ENCODE measurements at places on chromosomes 11 and 22.

DNA sequence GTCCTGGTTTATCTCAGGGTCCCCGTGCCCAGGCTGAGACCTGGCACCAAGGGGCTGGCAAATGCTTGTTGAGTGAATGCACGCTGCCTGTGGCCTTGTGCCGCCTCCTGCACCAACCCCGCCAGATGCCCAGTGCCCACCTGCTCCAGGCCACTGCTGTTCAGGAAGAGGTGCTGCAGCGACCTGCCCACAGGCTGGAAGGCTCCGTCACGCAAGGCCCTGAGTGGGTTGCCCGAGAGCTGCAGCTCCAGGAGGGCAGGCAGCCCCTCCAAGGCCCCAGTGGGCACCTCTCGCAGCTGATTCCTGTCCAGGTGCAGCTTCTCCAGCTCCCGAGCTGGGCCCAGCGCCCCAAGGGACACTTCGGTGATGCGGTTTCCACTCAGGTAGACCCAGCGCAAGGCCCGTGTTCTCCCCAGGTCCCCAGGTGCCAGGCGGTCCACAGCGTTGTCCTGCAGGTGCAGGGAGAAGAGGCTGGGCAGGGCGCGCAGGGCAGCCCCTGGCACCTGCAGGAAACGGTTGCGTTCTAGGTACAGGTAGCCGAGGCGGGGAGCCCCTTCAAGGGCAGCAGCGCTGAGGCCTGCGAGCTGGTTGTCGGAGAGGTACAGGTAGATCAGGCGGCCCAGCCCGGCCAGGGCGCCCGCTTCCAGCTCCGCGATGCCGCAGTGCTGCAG, 3.6 kb downstream of the CHADL start:
- DNase-seq: no peak

DNA sequence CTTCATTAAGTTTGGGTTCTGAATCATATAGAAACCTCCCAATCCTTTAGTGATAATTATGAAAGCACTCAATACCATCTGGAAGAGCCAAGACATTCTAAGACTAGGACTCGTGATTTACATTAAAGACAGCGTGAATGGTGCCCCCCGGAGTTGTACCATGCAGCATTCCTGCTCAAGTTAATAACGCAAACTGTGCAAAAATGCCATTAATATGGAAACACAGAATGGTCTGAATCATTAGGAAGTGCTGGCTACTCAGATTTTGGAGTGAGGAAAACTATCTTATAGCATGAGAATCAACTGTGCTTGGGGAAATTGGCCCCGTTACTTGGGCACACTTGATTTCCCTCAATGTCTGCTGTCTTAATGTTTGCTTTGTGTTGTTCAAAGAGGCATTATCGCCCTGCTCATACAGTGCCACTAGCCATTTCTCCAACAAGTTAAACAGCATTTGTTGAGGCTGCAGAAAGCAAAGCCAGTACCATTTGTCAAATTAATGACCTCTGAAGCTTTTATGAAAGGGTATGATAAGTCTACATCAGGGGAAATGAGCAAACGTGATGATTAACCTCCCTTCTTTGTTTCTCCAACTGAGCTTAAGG, 18.5 kb upstream of the TPH1 start:
- no peak for DNase-seq

DNA sequence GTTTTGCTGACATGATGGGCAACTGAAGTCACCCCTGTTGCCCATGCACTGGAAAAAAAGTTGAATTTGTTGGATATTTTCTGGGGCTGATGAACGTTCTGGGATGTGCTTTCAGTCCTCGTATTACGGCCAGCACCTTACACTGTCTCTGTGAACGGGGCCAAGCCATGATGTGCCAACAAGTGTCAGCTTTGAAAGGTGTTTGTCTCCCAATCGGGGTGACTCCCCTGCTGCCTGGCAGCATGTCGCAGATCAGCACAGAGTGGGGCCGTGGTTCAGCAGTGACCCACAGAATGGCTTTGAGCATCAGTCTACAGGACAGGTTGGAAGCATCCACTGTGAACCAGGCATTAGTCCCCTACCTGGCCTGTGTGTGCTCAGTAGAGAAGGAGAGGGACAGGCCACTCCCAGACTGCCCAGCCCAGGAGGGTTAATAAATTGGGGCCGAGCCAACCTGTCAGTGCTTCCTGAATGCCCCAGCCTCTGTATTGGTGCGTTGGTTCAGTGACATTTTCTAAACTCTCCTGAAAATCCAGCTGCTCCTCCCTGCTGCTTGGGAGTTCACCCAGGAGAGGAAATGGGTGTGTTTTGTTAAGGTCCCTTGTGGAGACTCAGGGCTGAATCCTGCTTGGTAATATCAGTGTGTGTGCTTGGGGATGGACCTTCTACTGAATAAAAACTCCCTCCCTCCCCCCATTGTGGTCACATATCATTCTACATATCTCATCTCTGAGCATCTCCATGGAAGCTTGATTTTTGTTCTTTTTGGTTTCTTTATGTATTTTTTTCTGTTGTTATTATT, 50.7 kb upstream of the TTC12 start:
- DNase-seq: no peak

DNA sequence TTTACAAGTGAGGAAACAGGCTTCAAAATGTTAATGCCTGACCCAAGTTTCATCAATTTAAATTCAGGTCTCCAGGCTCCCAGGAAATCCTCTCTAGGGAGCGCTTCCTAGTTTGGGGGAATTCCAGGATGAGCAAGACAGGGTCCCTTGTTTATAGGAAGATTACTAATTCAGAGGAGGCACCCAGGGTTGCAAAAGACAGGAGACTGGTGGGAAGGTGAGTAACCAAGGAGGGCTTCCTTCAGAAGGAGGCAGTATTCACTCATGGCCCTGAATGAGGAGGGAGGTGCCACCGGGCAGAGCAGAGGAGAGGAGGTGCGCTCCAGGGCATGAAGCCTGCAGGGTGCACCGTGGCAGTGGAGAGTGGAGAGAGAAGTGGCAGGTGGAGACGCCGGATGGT, 1.6 kb downstream of the TMEM132A start:
- DNase-seq: no peak

GRCh38 chr22:23225724-23226496, 45.6 kb downstream of the BCR start:
- DNase-seq: peak; percentile 88

DNA sequence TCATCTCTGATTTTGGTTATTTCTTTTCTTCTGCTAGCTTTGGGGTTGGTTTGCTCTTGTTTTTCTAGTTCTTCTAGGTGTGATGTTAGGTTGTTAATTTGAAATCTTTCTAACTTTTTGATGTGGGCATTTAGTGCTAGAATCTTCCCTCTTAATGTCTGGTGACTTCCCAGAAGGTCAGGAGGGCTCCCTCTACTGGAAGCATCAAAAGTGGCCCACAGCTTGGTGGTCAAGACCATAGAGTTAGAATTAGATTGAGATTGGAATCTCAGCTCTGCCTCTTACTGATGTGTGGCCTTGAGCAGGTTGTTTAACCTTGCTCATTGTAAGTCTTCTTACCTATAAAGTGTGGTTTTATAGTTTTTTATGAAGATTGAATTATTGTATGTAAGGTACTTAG, 99.3 kb downstream of the FDX1 start:
- DNase-seq: peak; percentile 25

GRCh38 chr11:86699040-86699791, 26.8 kb upstream of the ME3 start:
- no peak for DNase-seq

DNA sequence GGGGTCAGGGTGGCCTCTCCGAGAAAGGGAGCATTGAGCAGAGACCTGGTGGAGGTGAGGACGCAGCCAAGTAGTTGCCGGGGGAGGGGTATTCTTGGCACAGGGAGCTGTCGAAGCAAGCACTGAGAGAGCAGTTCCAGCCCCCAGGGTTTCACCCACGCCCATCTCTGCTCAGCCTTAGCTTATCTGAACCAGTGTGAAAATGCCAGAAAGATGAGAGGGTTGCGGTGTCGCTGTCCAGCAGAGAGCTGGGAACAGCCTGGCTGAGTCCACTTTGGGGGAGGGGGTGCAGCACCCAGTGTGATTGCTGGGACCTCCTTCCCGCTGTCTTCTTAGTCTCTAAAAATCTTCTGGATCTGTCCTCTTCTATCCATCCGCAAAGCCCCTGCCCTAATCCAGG, 123.3 kb upstream of the TBCEL start:
- no peak for DNase-seq

GRCh38 chr22:46139895-46140350, 10.4 kb upstream of the PPARA start:
- DNase-seq: no peak

DNA sequence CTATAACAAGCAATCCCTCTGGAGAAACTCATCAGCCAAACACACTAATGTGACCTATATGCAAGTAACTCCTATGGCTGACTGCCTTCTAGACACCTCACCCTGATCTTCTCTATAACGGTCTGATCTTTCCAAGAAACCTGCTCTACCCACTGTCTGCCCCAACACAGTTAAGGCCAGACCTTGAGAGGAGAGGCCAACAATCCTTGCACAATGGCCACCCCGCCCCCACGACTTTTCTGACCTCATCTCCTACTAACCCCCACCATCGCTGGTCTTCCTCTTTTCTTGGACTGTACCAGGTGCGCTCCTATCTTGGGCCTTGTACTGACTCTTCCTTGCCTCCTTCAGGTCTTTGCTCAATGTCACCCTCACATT, 12.5 kb downstream of the HIRA start:
- DNase-seq: no peak

All from A673 (cell line).